ENCODE measurements at places on chromosomes 4 and X.

- DNase-seq: no peak
These were observed 15.4 kb downstream of the MRFAP1 start for GRCh38 chr4:6655924-6656323.

GRCh38 chr4:11397819-11398610 is 30.7 kb downstream of the HS3ST1 start:
- no peak for DNase-seq

DNA sequence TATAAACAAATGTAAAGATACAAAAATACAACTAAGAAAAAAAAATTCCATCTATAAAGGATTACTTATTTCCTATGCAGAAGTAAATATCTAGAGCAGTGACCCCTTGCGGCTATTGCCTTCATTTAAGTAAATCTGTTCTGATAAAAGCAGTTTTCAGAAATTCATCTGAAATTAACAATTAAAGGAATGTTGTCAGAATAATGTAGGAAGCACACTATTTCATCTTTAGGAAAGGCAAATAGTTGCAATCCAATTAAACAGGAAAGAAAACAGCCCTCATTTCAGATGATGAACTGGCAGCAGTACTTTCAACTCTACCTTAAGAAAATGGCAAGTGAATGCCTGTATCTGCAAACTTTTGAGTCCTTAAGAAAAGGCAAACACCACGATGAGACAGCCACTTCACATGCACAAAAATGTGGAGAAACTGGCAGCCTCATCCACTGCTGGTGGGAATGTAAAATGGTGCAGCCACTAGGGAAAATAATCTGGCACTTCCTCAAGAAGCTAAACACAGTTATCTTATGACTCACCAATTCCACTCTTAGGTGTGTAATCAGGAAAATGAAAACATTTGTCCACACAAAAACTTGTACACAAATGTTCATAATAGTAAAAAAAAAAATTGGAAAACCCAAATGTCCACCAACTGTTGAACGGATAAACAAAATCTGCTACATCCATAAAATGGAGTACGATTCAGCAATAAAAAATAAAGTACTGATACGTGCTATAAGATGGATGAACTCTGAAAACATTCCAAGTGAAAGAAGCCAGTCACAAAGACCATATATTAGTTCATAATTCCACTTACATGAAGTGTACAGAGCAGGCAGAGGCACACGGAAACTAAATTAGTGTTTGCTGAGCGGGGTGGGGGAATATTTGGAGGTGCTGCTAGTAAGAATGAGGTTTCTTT is 2.0 kb upstream of the THAP9 start:
- peak; percentile 25 for DNase-seq

- no peak for DNase-seq
These were observed 1035.4 kb downstream of the SH3BGRL start for GRCh38 chrX:82237328-82237727.

DNA sequence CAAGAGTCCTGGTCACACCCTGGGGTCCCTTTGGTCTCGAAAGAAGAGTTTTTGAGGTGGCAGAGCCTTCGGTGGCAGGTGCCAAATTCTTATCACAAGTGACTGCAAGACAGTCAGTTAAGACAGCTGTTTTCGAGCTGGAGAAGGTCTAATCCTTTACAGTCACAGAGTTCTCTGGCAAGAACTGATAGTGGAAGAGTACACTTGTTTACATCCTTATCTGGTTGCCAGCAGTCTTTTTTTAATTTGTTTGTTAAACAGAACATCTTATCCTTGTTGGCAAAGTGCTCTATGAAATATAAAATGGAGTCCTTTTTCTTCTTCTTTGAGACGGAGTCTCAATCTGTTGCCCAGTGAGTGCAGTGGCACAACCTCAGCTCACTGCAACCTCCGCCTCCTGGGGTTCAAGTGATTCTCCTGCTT is 50.4 kb upstream of the ELOVL6 start:
- DNase-seq: no peak

DNA sequence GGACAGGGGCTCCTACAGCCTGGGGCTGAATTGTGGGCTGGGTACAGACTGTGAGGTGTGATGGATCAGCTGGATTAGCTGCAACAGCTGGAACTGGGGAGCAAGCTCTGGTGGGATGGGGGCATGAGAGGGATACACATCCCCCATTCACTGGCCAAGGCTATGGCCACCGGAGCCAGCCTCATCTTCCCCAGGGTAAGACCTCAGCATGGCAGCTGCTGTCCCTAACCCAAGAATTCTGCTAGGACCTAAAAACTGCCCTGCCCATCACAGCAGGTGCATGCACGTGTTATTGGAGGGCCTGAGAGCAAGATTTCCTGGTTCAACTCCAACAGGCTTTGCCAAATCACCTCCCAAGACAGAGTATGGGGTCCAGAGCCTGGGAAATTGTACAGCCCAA is 258.6 kb upstream of the AGTR2 start:
- no peak for DNase-seq

GRCh38 chr4:80967346-80967745 is 63.2 kb upstream of the BMP3 start:
- DNase-seq: no peak

GRCh38 chr4:140176735-140177134 is 22.8 kb upstream of the MAML3 start:
- DNase-seq: peak; percentile 13

GRCh38 chr4:112379306-112379705 is 82.1 kb downstream of the ALPK1 start:
- DNase-seq: no peak

DNA sequence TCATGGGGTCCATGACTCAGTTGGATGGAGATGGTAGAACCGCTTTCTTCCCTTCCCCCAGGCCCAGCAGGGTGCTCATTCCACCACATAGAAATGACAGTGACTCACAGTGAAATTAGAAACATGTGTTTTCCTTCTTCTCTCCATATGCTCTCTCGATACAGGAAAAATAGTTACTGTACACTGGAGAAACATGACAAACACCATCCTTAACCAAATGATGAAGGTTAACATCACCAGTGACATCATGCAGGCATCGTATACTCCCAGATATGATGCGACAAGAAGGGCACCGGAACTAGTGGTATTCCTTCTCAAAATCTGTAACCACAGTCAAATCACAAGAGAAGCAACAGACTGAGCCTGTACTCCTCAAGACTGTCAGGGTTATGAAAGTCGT is 11.7 kb upstream of the RAB40A start:
- peak; percentile 12 for DNase-seq

DNA sequence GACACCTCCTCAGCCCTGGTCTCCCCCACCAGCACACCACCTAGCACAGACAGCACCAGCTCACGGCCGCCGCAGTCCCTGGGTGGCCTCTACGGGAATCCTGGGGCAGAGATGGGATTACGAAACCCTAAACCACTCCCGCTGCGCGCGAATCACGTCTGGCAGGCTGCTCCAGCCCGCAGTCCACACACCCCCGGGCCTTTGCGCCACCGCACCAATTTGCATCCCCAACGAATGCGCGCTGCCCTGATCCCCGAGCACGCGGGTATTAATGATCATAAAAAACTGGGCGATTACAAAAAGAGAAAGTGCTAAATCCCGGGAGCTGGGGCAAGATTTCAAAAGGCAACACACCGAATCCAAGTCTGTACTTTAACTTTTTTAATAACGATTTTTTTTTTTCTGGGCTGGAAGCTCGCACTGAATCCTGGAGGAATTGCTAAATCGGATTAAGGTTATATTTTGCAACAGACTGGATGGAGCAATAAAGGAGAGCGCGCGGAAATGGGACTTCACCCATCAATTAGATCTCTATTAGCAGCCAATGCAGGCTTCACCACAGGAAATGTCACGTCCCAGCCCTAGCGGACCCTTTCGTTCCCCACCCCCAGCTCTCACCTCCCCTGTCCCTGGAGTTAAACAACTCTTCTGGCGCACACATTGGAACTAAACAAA is 69.8 kb upstream of the TMEM33 start:
- no peak for DNase-seq

DNA sequence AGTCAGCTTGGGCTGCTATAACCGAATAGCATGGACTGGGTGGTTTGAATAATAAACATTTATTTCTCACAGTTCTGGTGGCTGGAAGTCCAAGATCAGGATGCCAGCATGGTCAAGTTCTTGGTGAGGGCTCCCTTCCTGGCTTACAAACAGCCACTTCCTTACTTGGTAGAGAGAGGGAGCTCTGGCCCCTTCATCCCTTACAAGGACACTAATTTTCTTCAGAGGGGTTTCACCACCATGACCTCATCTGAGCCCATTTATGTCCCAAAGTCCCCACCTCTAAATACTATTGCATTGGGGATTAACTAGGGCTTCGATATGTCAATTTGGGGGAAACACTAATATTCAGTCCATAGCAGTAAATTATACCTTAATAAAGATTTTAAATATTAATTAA is 61.8 kb downstream of the CLNK start:
- peak; percentile 21 for DNase-seq

- no peak for DNase-seq
These were observed 67.9 kb downstream of the GAB1 start for GRCh38 chr4:143404555-143404954.

DNA sequence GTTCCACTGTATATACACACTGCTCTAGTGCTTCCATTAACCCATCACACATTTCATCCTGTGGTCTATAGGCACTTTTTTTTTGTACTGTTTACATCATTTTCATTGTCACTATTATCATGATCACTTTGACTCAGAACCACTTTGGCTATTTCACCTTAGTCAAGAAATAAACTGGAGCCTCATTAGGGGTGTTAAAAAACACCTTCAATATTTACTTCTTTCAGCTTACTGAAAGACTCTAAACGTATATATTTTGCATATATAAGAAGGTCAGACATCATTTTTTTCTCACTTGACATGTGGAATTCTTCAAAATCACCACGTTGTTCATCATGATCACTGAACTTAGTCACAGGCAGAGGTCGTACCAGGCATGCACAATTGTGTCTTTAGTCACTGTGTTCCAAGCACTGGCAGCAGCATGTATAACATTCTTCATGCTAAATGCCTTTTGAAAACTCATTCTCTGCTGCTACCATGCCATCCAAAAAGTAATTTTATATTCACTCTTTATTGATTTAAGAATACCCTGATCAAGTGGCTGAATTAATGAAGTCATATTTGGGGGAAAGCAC is 229.2 kb upstream of the ARSJ start:
- no peak for DNase-seq

DNA sequence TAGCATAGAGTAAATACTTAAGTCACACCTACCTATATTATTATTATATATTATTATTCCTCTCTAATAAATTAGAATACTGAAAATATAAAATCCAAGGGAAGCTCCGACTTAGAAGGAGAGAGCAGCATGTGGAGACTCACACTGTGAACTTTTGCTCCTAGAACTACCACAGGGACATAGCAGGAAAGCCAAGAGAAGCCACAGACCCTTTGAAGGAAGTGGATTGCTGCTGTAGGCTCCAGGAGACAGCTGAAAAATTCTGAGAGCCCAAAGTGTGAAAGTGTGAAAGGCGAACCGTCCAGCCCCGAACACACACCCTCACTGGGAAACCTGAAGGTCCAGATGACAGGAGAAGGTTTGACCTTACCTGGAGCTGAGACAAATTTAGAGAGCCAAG is 177.0 kb downstream of the FAM13A start:
- no peak for DNase-seq

- no peak for DNase-seq
These were observed 1165.9 kb upstream of the TENM3 start for GRCh38 chr4:181077341-181077740.

DNA sequence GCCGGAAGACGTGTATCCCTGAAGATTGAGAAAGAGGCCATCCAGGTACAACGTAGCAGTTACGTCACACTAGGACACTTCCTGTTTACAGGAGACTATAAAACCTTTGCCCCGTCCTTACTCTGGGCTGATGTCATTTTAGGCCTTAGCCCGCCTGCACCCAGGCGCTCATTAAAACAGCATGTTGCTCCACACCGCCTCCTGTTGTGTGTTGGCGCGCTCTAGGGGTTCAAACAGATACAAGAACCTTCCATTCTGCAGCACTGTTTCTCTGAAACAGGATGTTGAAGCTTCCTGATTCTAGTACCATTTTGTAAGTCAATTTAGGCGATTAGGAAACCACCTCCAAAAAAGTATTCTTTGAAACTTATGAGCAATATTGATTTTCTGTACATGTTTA is 722.1 kb downstream of the PCDH7 start:
- DNase-seq: no peak

GRCh38 chr4:59247032-59247431 is 1953.1 kb upstream of the ADGRL3 start:
- DNase-seq: no peak

DNA sequence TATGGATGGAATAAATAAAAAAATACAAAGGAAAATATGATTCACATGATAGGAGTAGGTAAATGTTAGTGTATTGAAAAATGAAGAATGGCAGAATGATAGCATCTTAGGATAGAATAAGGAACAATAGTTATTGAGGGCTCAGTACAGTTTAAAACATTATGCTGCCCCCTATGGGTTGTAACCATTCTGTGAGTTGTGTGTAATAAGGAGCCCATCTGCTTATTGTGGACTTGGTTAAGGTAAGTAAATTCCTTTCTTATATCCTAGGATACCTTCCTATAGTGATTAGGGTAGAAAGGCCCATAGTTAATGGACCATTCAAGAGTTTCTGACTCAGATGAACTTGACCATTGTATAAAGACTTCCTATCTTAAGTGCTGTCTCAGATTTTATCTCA is 195.8 kb downstream of the PDHA2 start:
- no peak for DNase-seq

GRCh38 chr4:55359397-55359916 is 13.4 kb downstream of the SRD5A3 start:
- DNase-seq: no peak

GRCh38 chr4:10084651-10085358 is 31.8 kb downstream of the WDR1 start:
- no peak for DNase-seq

- DNase-seq: no peak
These were observed 40.8 kb upstream of the SOD3 start for GRCh38 chr4:24754571-24754970.

GRCh38 chr4:32985256-32985655 is 2265.1 kb downstream of the PCDH7 start:
- DNase-seq: peak; percentile 63

GRCh38 chr4:101851672-101852071 is 61.1 kb downstream of the BANK1 start:
- no peak for DNase-seq

- peak; percentile 28 for DNase-seq
These were observed 124.2 kb upstream of the NRK start for GRCh38 chrX:105697984-105698781.

DNA sequence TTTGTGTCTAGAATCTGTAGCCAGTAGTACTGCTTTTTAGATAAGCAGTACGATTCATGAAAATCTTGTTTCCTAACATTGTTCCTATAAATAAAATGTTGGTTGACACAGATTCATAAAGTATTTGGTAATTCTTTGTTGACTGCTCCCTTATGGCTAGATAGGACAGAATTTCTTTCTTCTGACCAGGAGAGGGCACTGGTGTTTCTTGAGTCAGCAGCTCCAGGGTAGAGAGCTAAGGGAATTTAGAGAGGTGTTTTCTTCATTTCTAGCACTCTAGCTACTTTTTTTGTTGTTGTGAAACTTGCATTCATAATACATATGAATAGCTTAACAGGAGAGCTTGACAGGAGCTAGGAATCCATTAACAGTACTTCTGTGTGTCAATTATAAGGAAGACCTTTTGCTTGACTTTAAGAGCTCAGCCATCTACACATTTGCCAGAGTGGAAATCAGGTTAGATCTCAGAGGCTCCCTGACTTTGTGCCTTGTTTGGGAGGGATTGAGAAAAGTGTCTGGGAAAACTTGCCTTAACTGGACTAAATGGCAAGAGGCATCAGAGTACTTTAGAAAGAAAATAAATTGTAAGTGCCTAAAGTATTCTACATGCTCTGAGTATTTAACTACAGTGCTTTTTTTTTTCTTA is 756.1 kb downstream of the SH3BGRL start:
- no peak for DNase-seq

- DNase-seq: no peak
These were observed 61.8 kb upstream of the TXK start for GRCh38 chr4:48195853-48196252.

GRCh38 chr4:110704748-110705439 is 82.0 kb upstream of the PITX2 start:
- DNase-seq: no peak

Data from H4 (cell line).